Body of pancreas (tissue), 4 donors: ENCODE measurements at places on chromosomes 6 and 20. TPM values are rescaled to one million over a fixed set of nuclear protein-coding genes. Genes with fewer than 3 reads are reported as not detected.

DNA sequence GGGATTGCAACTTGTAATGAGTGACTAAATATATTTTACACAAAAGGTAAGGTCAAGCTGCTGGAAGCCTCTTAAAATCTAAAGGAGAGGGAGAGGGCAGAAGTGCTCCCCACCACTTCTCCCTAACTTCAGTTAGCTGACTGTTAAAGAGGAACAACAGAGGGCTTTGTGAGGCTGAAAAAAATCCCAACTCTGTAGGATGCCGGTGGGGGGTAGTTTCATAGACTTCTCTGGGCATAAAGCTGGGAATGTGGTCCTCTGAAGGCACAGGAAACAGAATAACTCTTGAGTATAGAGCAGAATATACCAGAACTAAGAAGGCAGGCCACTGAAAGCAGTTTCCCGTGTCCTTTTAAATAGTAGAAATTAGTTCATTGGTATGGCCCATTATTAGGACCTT, 71.6 kb downstream of the KIF6 start:
- DNase-seq = no peak
- no peak overlapping the region for H3K27ac ChIP-seq
- no peak overlapping the region for H3K4me3 ChIP-seq
- H3K4me1 ChIP-seq = no peaks in the 10 kb centered on the region
- no peaks in the 10 kb centered on the region for H3K36me3 ChIP-seq
- no peaks in the 10 kb centered on the region for H3K27me3 ChIP-seq

- peaks cover 3% of the 10 kb centered on the region for H3K27me3 ChIP-seq
- no peak overlapping the region for H3K4me3 ChIP-seq
- H3K4me1 ChIP-seq = no peaks in the 10 kb centered on the region
- H3K27ac ChIP-seq = no peak overlapping the region
Measured at GRCh38 chr6:8336406-8337057, 98.8 kb downstream of the SLC35B3 start.

- no peaks in the 10 kb centered on the region for H3K27me3 ChIP-seq
- no peaks in the 10 kb centered on the region for H3K36me3 ChIP-seq
- no peak overlapping the region for H3K4me3 ChIP-seq
- H3K27ac ChIP-seq = no peak overlapping the region
Measured at GRCh38 chr6:169115632-169116031, 138.0 kb downstream of the THBS2 start.

SMIM28 gene
- total RNA-seq = not detected
